NCI-H1436 (cell line): ENCODE measurements at places on chromosomes 3 and 15.

- no peak for DNase-seq
Measured at GRCh38 chr3:47394140-47394870, 13.5 kb downstream of the PTPN23 start.

GRCh38 chr3:56923526-56924224 is 121.9 kb upstream of the ARHGEF3 start:
- no peak for DNase-seq

GRCh38 chr3:167777356-167777755 is 41.8 kb downstream of the SERPINI1 start:
- no peak for DNase-seq

GRCh38 chr3:196518966-196519717 is 4.0 kb upstream of the SMCO1 start:
- peak; percentile 25 for DNase-seq

- DNase-seq, result no peak
Measured at GRCh38 chr3:132638706-132639105, 20.9 kb downstream of the ACAD11 start.

DNA sequence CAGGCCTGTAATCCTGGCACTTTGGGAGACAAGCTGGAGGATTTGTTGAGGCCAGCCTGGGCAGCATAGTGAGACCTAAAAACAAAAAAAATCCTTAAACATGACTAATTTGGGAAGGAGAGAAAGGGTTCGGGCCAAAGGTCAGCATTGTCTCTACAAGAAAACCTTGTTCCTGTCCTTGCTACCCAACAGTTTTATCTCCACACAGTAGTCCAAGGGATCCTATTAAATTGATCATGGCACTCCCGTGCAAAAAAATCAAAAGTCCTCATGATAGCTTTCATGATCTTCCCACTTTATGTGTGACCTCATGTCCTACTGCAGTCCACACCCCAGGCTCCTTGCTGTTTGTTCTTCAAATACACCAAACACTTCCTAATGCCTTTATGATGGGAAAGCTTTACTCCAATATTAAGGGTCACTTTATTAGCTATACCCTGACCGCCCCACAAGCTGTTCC is 4.2 kb downstream of the RPL15 start:
- DNase-seq, result no peak

DNA sequence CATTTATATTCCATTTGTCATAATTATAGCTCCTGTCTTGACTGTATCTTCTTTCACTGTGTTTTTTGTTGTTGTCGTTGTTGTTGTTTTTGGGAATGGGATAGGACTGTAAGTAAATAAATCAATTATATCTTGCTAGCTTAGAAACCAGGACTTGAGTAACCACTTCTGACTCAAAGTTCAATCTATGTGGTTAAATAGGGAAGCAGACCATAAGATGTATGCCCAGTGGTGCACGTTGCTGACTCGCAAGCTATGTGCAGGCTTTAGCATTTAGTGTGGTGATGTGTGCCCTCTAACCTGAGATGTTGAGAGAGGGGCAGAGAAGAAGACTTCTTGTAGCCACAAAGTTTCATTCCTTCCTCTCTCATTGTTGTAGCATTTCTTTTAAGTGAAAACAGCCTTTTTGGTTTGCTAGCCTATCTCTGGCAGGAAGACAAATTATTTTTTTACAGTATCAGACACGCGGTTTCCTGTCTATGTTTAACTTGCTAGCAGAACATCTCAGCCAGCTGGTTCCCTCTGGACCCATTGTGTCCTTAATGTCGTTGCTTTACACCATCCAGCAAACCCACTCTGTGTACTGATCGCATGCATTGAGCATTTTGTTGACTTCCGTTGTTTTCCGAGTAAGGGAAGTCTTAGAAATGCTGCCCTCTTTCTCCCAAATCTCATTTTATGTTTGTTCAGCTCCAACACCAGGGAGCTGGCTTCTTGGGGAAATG is 52.1 kb downstream of the TGFBR2 start:
- no peak for DNase-seq

DNA sequence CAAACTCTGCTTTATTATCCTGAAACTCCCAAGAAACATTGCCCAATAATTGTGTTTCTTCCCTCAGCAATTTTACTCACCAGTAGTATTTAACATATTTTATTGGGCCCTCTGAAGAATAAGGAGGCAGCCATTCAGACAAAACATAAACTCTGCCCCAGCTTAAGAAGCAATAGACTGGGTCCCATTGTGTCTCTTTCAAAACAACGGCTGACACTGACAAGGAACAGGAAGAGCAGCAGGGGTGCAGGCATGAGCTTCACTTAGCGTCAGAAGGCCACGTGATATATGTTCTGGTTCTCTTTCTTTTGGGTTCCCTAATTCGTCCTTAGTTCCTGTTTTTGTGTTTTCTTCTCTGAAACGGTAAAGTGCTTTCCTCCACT is 242.3 kb downstream of the FHIT start:
- no peak for DNase-seq

DNA sequence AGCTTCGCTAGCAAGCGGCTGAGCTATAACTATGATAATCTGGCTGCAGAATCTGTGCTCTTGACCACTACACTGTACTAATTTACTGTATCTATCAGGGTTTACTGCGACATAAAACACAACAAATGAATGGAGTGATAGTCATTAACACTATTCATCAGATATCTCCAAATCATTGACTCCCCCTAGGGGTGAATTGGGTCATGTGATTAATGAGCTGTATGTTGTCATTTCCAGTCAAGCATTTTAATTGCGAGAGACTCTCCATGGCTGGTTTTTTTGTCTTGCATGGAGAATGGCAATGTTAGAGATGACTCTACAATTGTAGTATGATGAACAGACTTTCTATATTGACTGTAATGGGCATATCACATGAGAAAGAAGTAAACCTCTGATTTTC is 10.5 kb upstream of the TM4SF18 start:
- no peak for DNase-seq

- no peak for DNase-seq
Measured at GRCh38 chr3:151318313-151318712, 1.7 kb upstream of the GPR87 start.

DNA sequence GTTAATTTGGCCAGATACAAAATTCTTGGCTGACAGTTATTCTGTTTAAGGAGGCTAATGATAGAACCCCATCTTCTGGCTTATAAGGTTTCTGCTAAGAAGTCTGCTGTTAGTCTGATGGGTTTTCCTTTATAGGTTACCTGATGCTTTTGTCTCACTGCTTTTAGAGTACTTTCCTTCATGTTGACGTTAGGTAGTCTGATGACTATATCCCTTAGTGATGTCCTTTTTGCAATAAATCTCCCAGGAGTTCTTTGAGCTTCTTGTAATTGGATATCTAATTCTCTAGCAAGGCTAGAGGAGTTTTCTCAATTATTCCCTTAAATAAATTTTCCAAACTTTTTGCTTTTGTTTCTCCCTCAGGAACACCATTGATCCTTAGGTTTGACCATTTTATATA is 114.1 kb upstream of the CDIN1 start:
- DNase-seq, result no peak

- no peak for DNase-seq
Measured at GRCh38 chr3:129897026-129897425, 3.5 kb upstream of the TMCC1 start.
